NCI-H2081 (cell line): ENCODE measurements at places on chromosomes 5 and 9.

- DNase-seq, result no peak
Measured at GRCh38 chr9:95366731-95367325, 49.3 kb upstream of the FANCC start.

- peak; percentile 2 for DNase-seq
Measured at GRCh38 chr5:60010328-60010727, 116.8 kb upstream of the PDE4D start.

DNA sequence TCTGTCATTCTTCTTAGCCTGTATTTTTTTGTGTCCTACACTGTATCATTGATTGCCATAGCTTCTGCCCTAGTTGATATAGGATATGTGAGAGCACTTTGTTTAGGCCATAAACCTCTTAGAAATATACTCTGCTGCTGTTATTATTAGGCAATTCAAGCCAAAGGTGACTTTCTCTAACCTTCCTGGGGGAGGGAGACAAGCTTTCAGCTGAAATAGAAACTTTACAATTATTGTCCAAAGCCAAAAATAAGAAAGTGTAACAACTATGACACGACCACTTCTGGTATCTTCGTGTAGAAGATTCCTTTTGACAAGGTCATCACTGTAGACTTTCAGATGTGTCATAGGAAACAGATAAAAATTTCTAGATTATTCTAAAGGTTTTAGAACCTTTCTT lies 12.2 kb upstream of the CSNK1A1 start:
- no peak for DNase-seq

GRCh38 chr5:133844836-133845235 lies 123.6 kb downstream of the C5orf15 start:
- no peak for DNase-seq

GRCh38 chr9:127183814-127184582 lies 61.6 kb upstream of the ANGPTL2 start:
- no peak for DNase-seq

GRCh38 chr5:66828548-66829357 lies 232.6 kb downstream of the MAST4 start:
- DNase-seq, result no peak

GRCh38 chr9:16342246-16343020 lies 528.0 kb downstream of the BNC2 start:
- DNase-seq, result no peak

DNA sequence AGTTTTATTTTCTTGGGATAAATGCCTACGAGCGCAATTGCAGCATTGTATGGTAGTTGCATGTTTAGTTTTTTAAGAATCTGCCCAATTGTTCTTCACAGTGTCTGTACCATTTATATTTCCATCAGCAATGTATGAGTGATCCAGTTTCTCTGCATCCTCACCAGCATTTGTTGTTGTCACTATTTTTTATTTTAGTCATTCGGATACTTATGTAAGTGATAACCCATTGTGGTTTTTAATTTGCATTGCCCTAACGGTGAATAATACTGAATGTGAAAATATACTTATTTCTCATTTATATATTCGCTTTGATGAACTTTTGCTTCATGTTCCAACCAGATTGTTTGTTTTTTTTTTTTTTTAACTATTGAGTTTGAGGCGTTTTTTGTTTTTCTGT lies 33.7 kb upstream of the PWWP2A start:
- no peak for DNase-seq
